ENCODE measurements at places on chromosomes 13 and 19.

DNA sequence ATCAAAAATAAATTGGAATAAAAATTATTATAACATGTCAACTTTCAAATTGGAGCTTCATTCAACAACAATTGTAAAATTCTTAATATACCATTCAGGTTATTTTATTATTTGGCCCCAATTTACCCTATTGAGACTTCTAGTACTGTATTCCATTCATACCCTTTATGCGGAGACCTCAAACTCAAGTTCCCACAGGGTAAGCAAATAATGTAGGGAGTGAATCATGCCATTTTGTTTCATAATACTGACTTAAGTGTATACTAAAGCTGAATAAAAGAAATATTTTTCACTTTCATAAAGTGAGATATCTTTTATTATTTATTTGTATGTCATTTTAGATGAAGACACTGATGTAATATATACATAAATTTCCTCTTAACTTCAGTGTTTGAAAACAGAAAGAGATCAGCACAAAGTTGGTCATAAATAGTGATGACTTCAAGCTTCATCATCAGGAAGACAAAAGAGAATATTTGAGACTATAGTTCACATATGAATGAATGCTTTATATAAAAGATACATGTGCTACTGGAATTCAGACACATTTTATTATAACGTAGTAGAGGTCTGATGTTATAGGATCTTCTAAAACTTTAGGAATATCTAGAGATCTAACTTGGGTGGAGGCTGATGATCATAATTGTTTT, 894.4 kb upstream of the PCDH9 start:
- H3K4me1 ChIP-seq, result no peaks in the 10 kb centered on the region
- no peak overlapping the region for H3K27ac ChIP-seq
- H3K27me3 ChIP-seq, result no peaks in the 10 kb centered on the region
- no peak for DNase-seq

DNA sequence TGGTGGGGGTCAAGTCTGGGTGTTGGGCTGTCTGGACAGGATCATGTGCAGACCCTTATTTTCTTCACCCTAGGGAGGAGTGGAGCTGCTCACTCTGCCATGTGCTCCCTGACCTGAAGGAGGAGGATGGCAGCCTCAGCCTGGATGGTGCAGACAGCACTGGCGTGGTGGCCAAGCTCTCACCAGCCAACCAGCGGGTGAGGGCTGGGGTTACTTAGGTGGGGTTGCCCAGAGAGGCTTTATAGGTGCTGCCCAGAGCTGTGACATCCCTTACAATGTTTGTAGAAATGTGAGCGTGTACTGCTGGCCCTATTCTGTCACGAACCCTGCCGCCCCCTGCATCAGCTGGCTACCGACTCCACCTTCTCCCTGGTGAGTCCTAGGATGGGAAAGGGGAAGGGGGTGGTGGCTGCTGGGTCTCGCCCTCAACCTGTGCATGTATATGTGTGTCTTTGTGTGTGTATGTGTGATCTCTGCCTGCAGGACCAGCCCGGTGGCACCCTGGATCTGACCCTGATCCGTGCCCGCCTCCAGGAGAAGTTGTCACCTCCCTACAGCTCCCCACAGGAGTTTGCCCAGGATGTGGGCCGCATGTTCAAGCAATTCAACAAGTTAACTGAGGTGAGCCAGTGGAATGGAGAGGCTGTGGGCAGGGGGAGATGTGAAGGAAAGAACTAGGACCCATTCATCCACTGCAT, 5.1 kb downstream of the CHMP2A start:
- no peaks in the 10 kb centered on the region for H3K27me3 ChIP-seq
- no peak overlapping the region for H3K4me3 ChIP-seq
- no peak overlapping the region for H3K27ac ChIP-seq
- H3K36me3 ChIP-seq, result no peaks in the 10 kb centered on the region
- H3K4me1 ChIP-seq, result peaks cover 27% of the 10 kb centered on the region
- DNase-seq, result no peak

DNA sequence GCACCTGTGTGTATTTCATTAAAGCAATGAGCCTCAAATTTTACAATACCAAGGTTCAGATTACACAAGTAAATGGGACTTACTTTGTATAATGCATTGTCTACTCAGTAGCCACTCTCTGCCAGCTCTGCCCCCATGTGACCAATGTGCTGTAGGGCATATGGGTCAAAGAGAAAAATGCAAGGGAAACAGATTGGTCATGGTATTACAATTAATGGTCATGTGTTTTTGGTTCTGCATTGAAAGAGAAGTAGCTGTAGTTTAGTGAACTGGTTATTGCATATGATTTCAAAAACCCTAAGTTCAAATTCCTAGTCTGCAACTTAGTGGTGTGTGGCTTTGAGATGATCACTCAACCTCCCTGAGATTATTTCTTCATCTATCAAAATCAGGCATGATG, 545.4 kb downstream of the SUCLA2 start:
- H3K4me3 ChIP-seq, result no peak overlapping the region
- H3K27me3 ChIP-seq, result no peaks in the 10 kb centered on the region
- no peak overlapping the region for H3K27ac ChIP-seq
- no peak for DNase-seq
- H3K36me3 ChIP-seq, result no peaks in the 10 kb centered on the region

DNA sequence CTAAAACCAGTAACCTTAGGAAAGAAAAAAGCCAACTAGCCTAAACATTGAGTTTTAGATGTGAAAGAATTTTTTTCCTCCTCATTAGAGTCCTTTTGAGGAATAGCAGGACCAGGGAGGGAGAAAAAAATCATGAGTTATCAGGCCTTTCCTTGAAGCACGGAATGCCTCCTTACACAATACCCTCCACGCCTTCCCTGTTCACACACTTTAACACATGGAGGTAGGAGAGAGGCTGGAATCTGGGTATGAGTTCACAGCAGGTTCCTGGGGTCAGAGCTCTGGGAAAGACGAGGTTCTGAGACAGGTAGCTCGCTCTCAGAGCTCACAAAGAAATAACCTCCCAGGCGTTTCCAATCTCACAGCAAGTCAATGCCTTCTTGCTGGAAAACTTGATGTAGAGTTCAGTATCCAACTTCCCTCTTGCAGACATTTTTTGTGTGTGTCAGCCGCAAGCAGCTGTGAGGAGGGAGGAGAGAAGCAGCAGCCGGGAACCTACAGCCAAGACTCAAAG, 716 bp downstream of the ZNF573 start:
- peak overlapping the region; percentile 85 for H3K27ac ChIP-seq
- H3K4me3 ChIP-seq, result peak overlapping the region; percentile 63
- no peaks in the 10 kb centered on the region for H3K27me3 ChIP-seq
- no peak for DNase-seq
- H3K4me1 ChIP-seq, result no peaks in the 10 kb centered on the region

- no peak overlapping the region for H3K27ac ChIP-seq
- no peaks in the 10 kb centered on the region for H3K27me3 ChIP-seq
- no peak overlapping the region for H3K4me3 ChIP-seq
- H3K36me3 ChIP-seq, result no peaks in the 10 kb centered on the region
- no peaks in the 10 kb centered on the region for H3K4me1 ChIP-seq
- no peak for DNase-seq
Observed at GRCh38 chr19:977058-977464, 7.1 kb upstream of the WDR18 start.

- H3K4me1 ChIP-seq, result peaks cover 32% of the 10 kb centered on the region
- H3K27me3 ChIP-seq, result no peaks in the 10 kb centered on the region
- H3K4me3 ChIP-seq, result peak overlapping the region; percentile 81
- no peak for DNase-seq
Observed at GRCh38 chr19:12946731-12947496, 1.3 kb downstream of the RAD23A start.

DNA sequence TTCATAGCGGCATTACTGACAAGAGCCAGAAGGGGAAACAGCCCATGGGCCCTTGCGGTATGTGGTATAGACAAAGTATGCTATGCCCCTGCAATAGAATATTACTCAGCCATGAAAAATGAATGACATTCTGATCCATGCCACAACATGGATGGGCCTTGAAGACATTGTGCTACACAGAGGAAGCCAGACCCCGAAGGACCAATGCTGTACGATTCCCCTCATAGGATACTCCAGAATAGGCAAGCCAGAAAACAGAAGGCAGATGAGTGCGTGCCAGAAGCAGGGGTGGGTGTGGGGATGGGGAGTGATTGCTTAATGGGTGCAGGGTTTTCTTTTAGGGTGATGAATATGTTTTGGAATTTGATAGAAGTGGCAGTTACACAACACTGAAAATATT, 342.0 kb downstream of the TEX29 start:
- no peaks in the 10 kb centered on the region for H3K4me1 ChIP-seq
- DNase-seq, result no peak
- H3K36me3 ChIP-seq, result no peaks in the 10 kb centered on the region
- H3K27me3 ChIP-seq, result no peaks in the 10 kb centered on the region
